DMS53 (cell line): ENCODE measurements at places on chromosomes 16 and 17.

DNA sequence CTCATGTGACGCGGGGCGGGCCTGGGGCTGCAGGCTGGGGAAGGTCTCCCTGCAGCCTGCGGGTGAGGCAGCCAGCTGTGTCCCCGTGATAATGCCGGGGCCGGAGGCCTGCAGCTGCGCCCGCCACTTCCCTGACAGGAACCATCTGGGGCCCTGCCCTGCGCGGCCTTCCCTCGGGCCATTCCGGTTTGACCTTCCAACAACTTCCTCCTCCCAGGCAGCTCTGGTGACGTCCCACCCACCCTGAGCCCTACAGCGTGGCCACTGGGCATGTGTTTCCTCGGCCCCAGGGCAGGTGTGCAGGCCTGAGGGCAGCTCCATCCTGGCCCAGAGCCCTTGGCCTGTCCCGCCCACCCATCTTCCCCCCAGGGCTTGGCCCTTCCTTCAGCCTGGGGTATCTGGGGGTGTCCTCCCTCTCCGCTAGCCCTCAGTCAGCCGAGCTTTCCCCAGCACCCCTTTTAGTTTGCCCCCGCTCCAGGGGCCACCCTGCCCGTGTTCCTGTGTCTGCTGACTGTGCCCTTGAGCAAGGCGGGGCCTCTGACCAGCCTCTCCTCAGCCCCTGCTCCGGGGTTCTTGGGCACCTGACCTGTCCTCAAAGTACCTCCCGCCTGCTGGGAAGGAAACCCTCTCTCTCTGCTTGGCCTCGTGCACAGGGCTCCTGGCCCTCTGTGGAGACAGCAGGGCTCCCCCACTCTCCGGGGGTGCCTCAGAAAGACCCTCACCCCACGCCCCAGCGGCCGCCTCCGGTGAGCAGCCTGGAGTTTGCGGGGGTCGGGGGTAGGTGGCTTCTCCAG, at the start of gene CBFA2T3:
Gene CBFA2T3, minus strand, starts transcription at position 190 of the 794 bp plus-strand sequence. CDS start 400 bp downstream, outside the sequence.
- peak; percentile 46 for DNase-seq

GRCh38 chr16:10931134-10931533, 11.1 kb downstream of the DEXI start:
- peak; percentile 8 for DNase-seq

GRCh38 chr17:19317359-19318095, 45.0 kb downstream of the B9D1 start:
- peak; percentile 95 for DNase-seq

DNA sequence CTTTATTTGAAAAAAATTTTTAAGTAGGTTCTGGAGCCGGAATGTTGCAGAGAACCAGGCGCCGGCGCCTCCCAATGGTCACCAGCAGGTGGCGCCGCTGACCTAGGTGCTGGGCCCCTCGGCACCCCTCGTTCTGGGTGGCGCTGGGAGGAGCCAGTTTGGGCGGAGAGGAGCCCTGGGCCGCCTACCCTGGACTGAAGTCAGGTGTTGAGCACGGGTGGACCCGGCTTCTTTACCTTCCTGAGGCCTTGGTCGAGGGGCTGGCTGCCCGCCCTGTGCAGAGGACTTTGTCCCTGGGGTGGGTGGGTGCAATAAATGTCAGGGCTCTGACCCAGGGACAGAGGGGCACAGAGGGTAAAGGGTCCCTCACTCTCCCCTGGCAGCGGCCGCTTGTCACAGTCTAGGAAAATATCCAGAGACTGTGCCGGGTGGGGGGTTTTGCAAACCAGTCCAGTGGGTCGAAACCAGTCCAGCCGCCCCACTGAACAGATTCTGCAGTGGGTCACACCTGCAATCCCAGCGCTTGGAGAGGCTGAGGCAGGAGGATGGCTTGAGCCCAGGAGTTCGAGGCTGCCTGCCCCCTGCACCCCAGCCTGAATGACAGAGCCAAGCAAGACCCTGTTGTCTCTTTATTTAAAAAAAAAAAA, 30.1 kb upstream of the TNFRSF13B start:
- peak; percentile 85 for DNase-seq

- DNase-seq = no peak
These were observed 25.8 kb downstream of the SOX8 start for GRCh38 chr16:1007284-1007850.

DNA sequence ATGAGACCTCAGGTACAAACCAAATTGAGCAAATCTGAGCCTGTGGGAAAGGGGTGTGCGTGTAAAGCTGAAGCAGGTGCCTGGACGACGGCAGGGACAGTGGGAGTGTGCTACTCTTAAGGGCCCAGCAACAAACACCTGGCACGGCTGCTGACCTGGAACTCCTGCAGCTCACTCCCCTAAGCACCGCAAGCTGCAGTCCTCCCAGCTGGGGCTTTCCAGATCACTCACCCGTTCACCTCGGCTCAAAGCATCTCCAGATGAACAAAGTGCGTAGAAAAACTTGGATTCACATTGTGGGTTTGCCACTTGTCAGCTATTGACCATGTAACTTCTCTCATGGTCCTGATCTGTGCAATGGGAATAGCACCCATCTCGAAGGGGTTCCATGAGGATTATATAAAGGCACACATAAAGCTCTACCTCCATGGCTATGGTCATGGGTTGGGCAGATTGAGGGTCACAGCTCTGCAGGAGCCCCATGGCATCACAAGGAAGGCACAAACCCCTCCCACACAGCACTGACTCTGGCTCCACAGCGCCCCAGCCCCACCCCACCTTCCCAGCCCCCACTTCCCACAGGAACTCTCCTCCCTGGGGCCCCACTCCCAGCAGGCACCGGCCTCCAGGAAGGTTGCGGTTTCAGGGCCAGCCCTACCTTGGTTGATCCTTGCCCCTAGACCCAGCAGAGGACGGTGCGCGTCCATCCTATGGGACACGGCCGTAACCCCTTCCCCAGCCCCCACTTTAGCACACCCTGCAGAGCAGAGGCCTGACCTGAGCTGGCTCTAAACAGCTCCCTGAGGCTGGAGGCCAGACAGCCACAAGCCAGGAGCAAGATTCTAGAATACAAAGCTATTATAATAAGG, 21.9 kb downstream of the ST3GAL2 start:
- peak; percentile 80 for DNase-seq

GRCh38 chr16:11093572-11094074, 149.3 kb downstream of the CLEC16A start:
- DNase-seq = no peak

GRCh38 chr16:7330709-7331108, 1.9 kb upstream of the RBFOX1 start:
- DNase-seq = no peak

DNA sequence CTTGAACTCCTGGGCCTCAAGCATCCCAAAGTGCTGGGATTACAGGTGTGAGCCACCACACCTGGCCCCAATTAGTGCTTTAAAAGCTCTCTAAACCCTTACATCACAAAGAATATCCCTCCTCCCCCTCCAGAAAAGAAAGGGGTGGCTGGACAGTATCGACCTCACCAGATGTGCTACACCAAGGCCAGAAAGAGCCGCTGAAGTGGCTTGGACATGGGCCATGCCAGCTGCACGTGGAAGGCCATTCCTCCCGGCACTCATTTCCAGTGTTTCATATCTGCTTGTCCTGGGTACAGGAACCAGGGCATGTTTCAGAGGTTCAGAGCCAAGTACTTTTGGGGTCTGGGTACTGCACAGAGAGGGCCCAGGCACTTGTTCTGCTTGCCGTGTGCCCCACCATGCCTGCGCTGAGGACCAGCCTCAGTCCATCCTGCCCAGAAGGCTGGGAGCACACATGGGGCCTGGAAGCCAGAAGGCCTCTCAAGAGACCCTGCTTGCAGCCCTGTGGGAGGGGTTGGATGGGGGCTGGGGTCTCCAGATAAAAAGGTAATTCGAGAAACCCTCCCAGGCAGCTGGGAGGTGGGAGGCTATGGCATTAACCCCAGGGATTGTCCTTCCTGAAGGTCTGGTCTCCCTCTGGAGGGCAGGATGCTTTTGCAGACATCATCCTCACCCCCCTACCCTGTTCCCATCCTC, 3.5 kb upstream of the SRRM2 start:
- DNase-seq = peak; percentile 52

- peak; percentile 64 for DNase-seq
These were observed 155.6 kb upstream of the PLCG2 start for GRCh38 chr16:81623365-81624102.

DNA sequence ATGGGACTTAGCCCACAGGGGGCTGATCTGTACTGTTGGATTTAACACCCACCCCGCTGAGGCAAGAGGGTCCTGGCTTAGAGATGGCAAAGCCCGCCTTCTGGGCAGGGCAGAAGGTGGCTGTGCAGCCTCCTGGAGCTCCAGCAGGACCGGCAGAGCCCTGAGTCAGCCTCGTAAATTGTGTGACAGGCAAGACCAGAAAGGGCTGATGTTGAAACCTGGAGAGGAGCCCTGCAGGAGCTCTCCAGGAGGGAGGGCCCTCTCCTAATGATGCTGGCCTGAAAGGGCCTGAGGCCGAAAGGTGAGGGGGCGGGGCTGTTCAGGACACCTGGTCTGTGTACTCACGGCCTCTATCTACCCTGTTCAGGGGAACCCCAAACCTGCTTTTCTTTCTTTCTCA, 22.5 kb upstream of the MYO15B start:
- no peak for DNase-seq

DNA sequence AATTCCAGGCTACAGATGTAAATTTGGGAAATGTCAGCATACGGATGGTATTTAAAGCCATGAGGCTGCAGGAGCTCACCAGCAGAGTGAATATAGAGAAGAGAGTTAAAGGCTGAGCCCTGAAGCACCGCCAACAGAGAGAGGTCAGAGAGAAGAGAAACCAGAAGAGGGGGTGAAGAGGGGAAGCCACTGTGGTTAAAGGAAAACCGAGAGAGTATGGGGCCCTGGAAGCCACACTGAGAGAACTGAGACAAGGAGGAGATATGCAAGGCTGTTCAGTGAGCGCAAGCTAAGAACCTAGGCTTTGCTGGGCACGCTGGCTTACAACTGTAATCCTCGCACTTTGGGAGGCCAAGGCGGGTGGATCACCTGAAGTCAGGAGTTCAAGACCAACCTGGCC, 24.6 kb downstream of the COPRS start:
- no peak for DNase-seq

- DNase-seq = no peak
These were observed 98.2 kb upstream of the SOX9 start for GRCh38 chr17:72022328-72023275.

DNA sequence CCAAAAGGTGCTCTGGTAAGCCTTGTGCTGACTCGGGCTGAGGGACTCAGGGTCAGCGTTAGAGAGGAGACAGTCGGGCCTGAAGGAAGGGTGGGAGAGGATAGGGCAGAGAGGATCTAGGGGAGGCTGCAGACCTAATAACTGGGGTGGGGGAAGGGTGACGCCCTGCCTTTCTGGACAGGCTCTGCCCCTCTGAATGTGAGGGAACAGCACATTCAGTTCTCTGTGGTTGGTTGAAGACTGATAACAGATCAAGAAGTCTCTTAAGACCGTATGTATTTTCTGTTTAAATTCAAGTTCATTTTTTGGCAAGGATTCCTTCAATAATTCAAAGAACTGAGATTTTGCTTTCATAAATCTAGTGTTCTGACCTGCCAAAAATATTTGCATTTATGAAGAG, 56.2 kb upstream of the TEKT3 start:
- DNase-seq = no peak

DNA sequence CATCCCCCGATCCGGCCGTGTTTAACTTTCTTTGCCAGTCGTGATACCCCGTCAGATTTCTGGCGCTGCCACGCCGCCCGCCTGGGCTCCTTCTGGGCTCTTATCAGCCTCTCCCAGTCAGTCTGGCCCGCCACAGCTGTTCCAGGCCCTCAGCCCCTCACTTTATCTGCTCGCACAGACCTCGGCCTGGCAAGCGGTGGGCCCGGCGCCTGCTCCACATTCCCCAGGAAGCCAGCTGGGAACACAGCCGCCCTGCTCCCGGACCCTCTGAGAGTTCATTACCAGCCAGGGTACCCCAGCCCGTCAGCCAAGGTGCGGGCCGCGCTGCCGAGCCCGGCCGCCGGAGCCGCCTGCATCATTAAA, 157.5 kb downstream of the ZNF423 start:
- no peak for DNase-seq

- DNase-seq = peak; percentile 98
These were observed 39.4 kb downstream of the TUBD1 start for GRCh38 chr17:59853168-59853918.

DNA sequence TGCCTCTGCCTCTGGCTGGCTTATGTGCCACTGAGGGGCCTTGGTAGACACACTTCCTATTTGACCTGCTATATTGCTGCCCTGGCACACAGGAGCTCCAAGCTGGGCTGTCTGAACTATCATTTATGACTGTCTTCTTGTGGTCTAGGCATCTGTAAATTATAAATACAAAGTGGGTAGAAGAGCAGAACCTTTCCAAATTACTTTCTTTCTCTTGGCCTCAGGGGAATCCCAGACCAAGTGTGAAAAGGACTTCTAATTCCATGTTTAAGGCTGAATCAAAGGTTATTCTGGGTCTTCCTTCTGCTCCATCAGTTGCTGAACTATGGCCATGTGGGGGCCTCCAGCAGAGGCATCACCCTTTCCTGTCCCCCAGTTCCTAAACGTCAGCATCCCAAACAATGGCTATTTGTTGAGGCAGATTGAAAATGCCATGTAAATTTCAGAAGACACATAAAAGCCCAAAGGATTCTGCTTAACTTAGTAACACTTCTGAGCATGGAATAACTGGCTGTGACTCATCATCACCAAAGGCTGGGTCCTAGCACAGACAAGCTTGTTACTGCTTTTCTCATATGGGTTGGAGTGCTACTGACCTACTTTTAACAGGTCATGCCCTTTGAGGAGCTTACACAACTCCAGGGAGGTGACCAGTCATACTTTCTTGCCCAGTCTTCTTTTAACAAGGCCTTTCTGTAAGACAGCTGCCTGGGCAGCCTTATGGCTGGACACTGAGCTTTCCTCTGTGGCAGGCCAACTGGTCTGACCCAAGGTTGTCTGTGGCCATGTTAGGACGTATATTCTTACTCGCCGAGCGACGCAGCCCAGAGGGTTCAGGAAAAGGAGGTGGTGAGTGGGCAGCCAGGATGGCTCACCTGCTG, 154.8 kb downstream of the VPS53 start:
- no peak for DNase-seq

- DNase-seq = no peak
These were observed 6.7 kb downstream of the SMTNL2 start for GRCh38 chr17:4590981-4591453.

GRCh38 chr17:35555691-35556090, 4.9 kb downstream of the SLFN14 start:
- DNase-seq = no peak

DNA sequence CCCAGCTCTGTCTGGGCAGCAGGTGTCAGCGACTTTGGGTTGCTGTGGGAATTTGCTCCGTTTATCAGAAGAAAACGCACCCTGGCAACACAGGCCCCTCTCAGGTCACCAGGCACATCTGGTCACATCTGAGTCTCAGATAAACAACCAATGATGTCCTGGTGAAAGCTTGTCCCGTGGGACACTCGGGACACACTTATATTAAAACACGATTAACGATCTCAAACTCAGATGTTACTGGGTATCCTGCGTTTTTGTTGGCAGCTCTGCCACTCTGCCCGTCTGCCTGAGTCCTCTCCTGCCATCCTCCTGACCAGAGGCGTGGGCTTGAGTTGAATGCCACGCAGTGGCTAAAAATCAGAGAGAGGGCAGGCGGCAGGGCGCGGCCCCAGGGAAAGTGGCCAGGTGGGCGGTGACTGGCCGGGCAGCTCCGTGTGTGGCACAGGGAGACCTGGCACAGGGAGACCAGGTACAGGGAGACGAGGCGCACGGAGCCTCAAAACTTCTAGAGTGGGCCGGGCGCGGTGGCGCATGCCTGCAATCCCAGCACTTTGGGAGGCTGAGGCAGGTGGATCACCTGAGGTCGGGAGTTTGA, 2.1 kb downstream of the SECTM1 start:
- peak; percentile 64 for DNase-seq

GRCh38 chr17:32486701-32487472, at the start of gene CDK5R1:
CDK5R1 (plus strand) TSS chr17:32486993; CDS start chr17:32487621, 628 bp downstream.
- peak; percentile 89 for DNase-seq
